ENCODE measurements at places on chromosomes 4 and X. TPM values are rescaled to one million over a fixed set of nuclear protein-coding genes. Genes with fewer than 3 reads are reported as not detected.

The CLDN34 gene
- not detected for total RNA-seq

The SPIN2A gene
- 1.0 TPM for total RNA-seq

The PNMA6A gene
- 0.70 TPM for total RNA-seq

The PTPN13 gene
- 0.26 TPM for total RNA-seq

The SNCA gene
- total RNA-seq, result 0.19 TPM

The TAF7L gene
- 0.19 TPM for total RNA-seq

The GRPR gene
- total RNA-seq, result not detected

The HCCS gene
- total RNA-seq, result 26.0 TPM

The LEF1 gene
- total RNA-seq, result 131 TPM

The PNMA3 gene
- 0.90 TPM for total RNA-seq

The CXCL5 gene
- not detected for total RNA-seq

The CRMP1 gene
- total RNA-seq, result not detected

The KCNE5 gene
- total RNA-seq, result 0.83 TPM

The KCTD8 gene
- total RNA-seq, result not detected

The DDX60 gene
- total RNA-seq, result 17.6 TPM

The C1GALT1C1 gene
- total RNA-seq, result 21.7 TPM

The COX7B2 gene
- not detected for total RNA-seq

The CENPVL2 gene
- not detected for total RNA-seq

The CLCN5 gene
- 4.2 TPM for total RNA-seq

The TMPRSS11B gene
- not detected for total RNA-seq

The ITGB1BP2 gene
- total RNA-seq, result 7.3 TPM

The SLC6A14 gene
- total RNA-seq, result not detected

The COL4A5 gene
- total RNA-seq, result not detected

The KIF4A gene
- 19.4 TPM for total RNA-seq

All from activated CD4-positive, alpha-beta T cell treated with anti-CD3 and anti-CD28 coated beads, Interleukin-2, amount 10 ng/mL, durations not matched to agents 24 days and 14 days (primary cell).